ENCODE measurements at places on chromosomes 11 and 22. TPM values are rescaled to one million over a fixed set of nuclear protein-coding genes. Genes with fewer than 3 reads are reported as not detected.

Gene PATE2
- not detected for total RNA-seq

Gene MEN1
- 55.7 TPM for total RNA-seq

DNA sequence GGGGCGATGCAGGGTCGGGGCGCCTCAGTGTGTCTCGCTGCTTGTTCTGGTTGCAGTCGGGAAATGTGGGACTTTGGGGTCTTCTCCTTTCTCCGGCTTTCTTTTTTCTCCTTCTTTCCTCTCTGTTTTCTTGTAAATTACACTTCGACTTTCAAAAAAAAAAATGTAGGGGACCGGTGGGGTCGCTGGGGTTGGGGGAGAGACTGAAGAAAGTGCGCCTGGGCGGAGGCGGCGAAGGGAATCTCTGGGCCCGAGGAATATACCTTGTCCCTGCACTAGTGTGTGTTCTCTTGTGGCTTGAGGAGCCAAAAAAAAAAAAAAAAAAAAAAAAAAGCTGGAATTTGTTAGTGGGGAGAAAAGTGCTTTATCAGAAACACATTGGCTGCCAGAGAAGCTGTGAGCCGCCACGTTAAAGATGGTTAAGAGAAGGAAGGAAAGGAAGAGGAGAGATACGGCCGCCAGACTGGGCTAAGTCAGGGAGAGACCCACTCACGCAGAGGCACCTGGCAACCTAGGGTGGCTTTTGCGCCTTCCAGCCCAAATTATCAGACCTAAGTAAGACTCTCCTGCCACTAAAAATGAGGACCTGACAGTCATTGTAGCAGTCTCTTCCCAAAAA is 8.4 kb upstream of the FLI1 start:
- no peak for DNase-seq

DNA sequence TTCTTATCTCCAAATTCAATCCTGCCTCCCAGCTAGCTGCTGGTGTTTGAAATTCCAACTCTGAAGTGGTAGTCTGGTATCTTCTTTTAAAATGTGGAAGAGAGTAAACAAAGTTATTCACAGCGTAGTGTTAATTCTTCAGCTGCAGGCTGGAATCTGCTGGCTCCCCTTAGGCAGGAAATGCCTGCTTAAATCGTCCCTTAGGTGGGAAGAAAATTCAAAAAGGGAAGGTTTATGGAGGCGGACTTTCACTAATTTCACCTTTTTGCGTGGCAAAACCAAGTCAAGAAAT is 439.0 kb upstream of the CCDC90B start:
- no peak for DNase-seq

GRCh38 chr11:701741-702461 is 4.1 kb upstream of the EPS8L2 start:
- DNase-seq: no peak

DNA sequence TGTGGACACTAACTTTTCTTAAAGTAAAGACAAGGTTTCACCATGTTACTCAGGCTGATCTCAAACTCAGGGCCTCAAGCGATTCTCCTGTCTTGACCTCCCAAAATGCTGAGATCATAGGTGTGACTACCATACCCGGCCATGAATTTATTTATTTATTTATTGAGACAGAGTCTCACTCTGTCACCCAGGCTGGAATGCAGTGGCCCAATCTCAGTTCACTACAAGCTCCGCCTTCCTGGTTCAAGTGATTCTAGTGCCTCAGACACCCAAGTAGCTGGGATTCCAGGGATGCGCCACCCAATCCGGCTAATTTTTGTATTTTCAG is 29.7 kb upstream of the PCF11 start:
- no peak for DNase-seq

DNA sequence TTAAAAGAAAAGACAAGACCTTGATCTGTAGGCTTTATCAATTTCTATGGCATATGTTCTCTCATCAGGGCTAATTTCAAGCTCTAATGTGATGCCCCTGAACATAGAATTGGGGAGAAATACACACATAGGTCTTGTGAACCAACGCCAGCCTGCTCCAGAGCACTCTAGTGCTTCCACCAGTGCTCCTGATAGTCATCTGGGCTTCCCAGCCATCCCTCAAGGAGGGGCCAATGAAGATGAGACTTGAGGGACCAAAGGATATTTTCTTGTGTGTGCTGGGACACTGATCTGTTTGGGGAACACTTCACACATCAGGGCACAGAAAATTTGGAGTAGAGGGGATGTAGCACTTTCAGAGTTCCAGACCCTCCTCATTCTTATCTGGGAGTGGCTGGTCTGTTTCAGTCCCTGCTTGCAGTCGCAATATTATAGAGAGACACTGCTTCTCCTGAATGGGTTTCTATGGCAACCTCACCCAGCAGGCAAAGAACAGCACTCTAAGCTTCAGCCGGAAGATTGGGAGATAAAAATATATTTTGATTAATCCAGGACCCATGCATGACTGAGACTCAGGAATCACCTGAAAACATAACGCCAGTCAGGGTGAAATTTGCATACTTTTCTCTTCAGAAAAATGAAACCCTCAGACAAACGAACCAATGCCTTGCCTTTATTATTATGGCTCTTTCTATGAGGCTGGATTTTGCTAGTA is 28.4 kb upstream of the SCN3B start:
- no peak for DNase-seq

GRCh38 chr22:30804626-30805025 is 110.0 kb downstream of the OSBP2 start:
- no peak for DNase-seq

GRCh38 chr11:8011981-8012444 is 24.9 kb downstream of the EIF3F start:
- DNase-seq: no peak

Data from K562 (cell line).